Activated T-helper 1 cell treated with anti-CD3 and anti-CD28 coated beads, Interleukin-2, amount 50 U/mL, for 16 hours (primary cell): ENCODE measurements at places on chromosomes 3 and 15.

GRCh38 chr15:92184142-92184541, 209.5 kb upstream of the ST8SIA2 start:
- DNase-seq = no peak

GRCh38 chr3:111741181-111741580, 117.9 kb upstream of the PHLDB2 start:
- no peak for DNase-seq

DNA sequence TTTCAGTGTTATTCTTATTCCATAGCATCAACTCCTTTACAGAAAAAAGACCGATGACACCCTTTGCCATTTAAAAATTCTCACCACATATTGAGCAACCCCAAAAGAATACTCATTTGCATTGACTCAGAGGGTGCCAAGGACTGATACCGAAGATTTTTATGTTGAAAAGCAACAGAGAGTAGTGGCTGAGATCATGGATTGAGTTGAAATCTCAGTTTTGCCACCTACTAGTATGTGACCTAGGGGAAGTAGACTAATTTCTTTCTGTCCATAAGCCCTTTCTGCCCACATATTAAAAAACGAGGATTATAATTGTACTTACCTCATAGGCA, 313.9 kb upstream of the SATB1 start:
- DNase-seq = no peak

- no peak for DNase-seq
Observed at GRCh38 chr3:32307591-32307990, 69.1 kb downstream of the CMTM8 start.

DNA sequence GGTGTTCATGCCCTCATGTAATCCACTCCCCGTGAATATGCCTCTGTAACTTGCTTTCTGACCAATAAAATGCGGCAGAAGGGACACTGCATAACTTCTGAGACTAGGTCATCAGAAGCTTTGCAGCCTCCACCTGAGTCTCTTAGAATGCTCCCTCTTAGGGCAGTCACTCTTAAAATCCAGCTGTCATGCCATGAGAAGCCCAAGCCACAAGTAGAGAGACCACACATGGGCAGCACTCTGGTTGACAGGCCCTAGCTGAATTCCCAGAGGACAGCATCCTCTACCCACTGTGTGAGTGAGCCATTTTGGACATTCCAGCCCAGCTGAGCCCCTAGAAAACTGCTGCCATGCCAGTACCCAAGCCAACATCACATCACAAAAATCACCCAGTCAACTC, 41.4 kb downstream of the SCAPER start:
- DNase-seq = no peak

DNA sequence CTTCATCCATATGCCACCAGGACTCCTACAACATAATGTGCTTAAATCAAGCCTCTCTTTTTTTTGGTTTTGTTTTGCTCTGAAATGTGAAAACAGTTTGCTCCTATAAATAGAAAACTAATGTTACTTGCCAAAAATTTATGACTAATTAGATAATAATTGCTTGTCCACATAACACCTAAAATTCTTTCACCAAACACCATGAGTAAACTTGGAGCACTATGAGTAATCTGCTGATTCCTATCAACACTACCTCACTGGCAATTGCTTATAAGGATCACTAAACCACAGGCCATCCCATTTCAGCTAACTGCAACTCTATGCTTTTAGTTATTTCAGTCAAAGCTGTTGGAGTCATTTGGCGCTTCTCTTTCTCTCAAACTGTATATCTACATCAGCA, 252.7 kb downstream of the EPHA3 start:
- DNase-seq = no peak

GRCh38 chr3:4670352-4670751, 177.2 kb downstream of the ITPR1 start:
- no peak for DNase-seq

DNA sequence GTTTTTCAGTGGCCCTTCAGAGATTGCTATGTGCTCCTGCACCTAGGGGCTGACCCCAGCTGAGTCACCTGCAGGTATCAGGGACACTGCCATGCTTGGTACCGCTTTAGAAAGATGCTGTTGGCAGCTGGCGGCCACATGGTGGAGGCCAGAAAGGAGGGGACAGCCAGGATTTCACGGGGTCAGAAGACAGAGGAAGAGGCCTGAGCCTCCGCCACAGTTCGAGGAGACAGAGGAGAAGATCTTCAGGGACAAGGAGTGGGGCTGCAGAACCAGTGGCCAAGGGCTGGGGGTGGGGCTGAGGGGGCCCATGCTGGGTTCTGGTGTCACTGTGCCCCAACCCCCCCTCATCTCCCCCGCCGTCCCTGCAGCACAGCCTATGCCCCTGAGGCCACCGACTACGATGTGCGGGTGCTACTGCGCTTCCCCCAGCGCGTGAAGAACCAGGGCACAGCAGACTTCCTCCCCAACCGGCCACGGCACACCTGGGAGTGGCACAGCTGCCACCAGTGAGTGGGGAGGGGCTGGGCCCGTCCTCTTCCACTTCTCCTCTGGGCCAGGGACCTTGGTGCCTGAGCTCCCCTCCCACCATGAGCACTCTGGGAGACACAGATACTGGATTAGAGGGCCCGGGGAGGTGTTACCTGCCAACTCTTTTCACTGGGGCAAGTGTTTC, 19.9 kb downstream of the LOXL1 start:
- no peak for DNase-seq

GRCh38 chr3:124402791-124403190, 327.5 kb upstream of the UMPS start:
- no peak for DNase-seq

- no peak for DNase-seq
Observed at GRCh38 chr3:125257536-125257935, 45.0 kb upstream of the SLC12A8 start.

GRCh38 chr3:147400111-147400510, 6.2 kb downstream of the ZIC4 start:
- DNase-seq = no peak

DNA sequence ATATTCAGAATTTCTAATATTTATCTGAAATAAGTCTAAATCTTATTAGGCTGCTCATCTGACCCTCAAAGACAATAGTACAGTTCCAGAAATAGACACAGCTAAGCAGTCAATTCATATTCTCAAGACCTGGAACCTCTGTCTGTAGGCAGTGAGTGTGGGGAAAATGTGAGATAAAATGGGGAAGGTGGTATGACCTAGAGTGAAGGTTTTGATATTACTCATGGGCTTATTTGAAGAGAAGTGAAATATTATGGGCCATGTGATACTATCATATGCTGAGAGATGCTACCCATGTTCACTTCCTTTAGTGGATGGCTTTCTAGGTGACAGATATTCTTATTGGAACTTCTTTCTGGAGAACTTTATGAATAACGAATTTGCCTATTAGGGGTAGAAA, 33.5 kb downstream of the TGFBR2 start:
- DNase-seq = no peak

GRCh38 chr3:147408188-147409100, 721 bp upstream of the ZIC1 start:
- DNase-seq = no peak

DNA sequence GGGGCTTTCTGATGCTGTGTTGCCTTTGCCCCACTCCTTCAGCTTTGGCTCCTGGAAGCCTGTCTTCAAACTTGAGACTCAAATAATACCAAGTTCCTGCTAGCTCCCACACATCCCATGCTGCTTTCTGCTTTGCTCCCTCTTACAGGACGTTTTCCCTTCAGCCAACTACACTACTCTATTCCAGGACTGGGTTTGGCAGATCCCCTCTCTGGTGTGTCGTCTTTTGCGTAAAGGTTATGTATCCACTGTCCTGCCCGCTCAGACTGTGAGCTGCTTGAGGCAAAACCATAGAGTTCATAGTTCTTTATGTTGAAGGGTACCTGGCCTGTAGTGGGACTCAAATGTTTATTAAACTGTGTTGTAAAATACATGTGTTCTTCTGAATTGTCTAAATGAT, 25.4 kb downstream of the PPP2R3A start:
- no peak for DNase-seq

- DNase-seq = no peak
Observed at GRCh38 chr3:172157564-172158258, 118.3 kb downstream of the FNDC3B start.

GRCh38 chr3:47722859-47723258, 58.8 kb downstream of the SMARCC1 start:
- DNase-seq = no peak

DNA sequence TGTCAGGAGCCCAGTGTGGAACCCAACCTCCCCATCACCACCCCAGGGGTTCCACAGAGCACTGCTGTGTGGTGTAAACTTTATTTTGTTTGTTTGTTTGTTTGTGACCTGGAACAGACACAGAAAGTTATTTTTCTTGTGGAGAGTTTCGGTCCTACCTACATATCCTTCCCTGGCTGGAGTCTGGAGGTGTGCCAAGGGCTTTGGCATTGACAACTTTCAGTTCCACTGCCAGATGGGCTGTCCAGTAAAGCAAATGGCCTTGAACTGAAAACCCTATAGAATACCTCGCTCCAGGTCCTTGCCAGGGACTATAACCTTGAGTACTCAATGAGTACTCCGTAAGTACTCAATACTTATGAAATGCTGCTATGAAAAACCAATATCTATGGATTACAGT, 103.5 kb downstream of the MITF start:
- no peak for DNase-seq

DNA sequence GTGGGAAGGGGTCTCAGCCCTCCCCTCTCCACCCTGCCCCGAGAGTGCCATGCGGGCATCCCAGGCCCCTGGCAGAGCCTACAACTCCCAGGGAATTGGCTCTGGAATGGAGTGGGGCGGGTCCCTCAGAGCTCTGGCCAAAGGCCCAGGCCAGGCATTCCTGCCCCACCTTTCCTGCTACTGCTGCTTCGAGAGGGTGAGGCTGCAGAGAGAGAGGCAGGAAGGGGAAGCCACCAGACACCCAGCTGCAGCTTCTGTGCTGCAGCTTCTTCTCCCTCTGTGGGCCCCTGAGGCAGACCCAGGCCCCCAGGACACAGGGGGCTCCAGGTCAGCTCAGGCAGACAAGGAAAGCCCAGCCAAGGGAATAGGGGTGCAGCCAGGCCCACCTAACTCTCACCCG, 2.7 kb downstream of the ALS2CL start:
- DNase-seq = no peak

- DNase-seq = no peak
Observed at GRCh38 chr3:90080988-90081387, 973.6 kb downstream of the EPHA3 start.

- DNase-seq = no peak
Observed at GRCh38 chr3:20001932-20002331, 10.1 kb downstream of the PP2D1 start.

GRCh38 chr15:39502082-39502447, 78.8 kb upstream of the THBS1 start:
- DNase-seq = no peak

- DNase-seq = no peak
Observed at GRCh38 chr3:102092617-102093466, 243.5 kb downstream of the NFKBIZ start.

GRCh38 chr15:50883903-50884302, 24.6 kb upstream of the AP4E1 start:
- no peak for DNase-seq

GRCh38 chr15:22981051-22981840, 1.1 kb upstream of the CYFIP1 start:
- no peak for DNase-seq

DNA sequence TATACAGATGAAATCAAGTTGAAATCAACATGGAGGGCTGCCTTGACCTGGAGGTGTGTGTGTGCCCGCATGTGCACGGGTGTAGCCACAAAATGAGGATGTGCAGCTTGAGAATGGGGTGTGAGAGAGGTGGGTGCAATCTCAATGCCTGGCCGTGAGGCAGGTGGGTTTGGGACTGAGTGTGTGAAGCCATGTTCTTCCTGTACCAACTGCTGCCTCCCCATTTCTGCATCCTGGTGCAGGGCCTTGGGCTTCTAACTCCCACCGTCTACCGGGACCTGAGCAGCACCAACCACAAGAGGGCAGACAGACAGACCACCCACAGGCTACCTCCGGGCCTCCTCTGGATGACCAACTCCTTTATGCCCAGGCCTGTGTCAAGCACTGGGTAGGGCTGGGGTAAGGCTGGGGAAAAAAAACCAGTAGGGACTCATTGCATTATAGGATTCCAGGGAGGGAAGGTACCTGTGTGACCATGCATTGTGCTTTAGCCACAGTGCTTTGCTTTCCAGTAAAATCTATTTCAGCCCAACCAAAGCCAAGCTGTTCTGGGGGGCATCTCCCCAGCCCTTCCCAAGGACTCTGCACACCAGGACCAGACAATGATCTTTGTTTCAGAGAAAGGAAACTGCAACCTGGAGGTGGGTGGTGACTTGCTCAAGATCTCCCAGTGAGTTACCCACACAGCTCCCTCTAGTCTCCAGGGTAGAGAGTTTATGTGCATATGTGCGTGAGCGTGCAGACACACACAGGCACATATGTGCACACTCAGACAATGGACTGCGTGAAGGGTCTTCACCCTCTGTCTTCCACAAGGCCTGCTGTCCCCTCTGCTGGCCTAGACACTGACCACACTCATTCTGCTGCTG, 162.2 kb upstream of the TLE3 start:
- no peak for DNase-seq

DNA sequence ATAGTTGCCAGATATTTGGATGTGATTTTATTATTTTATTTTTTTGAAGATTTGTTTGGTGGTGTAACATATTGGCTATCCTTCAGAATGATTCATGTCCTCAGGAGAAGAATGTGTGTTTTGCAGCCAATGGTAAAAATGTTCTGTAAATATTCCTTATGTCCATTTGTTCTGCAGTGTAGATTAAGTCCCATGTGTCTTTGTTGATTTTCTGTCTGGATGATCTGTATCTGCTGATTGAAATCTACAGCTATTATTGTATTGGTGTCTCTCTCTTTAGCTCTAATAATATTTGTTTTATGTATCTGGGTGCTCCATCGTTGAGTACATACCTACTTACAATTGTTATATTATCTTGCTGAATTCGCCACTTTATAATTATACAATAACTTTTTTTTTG, 1641.7 kb downstream of the OTOL1 start:
- DNase-seq = no peak

- DNase-seq = no peak
Observed at GRCh38 chr3:100615684-100616083, 6.3 kb downstream of the ADGRG7 start.

- DNase-seq = no peak
Observed at GRCh38 chr15:60647246-60647645, 168.3 kb upstream of the ICE2 start.

GRCh38 chr3:86967062-86967461, 23.9 kb downstream of the VGLL3 start:
- DNase-seq = no peak

DNA sequence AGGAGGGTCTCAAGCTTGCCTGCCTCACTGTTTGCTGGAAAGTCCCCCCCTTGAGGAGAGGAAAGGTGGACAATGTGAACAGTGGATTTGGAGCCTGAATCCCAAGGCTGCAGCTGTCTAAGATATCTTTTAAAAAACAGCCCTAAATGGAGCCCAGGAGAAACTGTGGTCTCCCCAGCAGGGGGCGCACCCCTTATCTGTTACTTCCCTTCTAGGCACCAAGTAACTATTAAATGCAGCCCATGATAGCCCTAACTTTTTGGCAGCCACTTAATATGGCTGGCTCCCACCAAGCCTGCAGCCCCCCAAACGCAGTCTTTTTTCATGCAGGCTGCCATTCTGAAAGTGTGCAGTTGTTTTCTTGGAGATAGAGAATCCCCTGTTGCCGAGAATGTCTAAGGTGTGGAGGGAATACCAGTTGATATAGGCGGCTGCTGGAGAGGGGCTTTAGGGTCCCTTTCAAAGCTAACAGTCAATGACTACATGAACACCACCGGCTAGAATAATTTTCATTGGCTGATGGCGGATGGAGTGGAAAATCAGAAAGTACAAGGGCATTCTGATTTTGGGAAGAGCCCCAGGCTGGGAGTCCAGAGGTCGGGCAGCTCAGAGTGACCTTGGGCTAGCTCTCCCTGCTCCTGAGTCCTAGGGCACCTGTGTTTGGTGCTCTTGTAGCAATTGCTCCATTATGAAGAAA, 1.3 kb downstream of the RHCG start:
- DNase-seq = no peak
